ENCODE measurements at places on chromosomes 3 and 15.

- no peak for DNase-seq
Observed at GRCh38 chr15:58235961-58236360, 97.8 kb downstream of the AQP9 start.

- DNase-seq, result no peak
Observed at GRCh38 chr3:177468331-177468730, 271.0 kb upstream of the TBL1XR1 start.

- DNase-seq, result no peak
Observed at GRCh38 chr3:71309342-71309741, 274.2 kb downstream of the FOXP1 start.

GRCh38 chr3:130963878-130964277, 62.7 kb downstream of the ASTE1 start:
- peak; percentile 12 for DNase-seq

DNA sequence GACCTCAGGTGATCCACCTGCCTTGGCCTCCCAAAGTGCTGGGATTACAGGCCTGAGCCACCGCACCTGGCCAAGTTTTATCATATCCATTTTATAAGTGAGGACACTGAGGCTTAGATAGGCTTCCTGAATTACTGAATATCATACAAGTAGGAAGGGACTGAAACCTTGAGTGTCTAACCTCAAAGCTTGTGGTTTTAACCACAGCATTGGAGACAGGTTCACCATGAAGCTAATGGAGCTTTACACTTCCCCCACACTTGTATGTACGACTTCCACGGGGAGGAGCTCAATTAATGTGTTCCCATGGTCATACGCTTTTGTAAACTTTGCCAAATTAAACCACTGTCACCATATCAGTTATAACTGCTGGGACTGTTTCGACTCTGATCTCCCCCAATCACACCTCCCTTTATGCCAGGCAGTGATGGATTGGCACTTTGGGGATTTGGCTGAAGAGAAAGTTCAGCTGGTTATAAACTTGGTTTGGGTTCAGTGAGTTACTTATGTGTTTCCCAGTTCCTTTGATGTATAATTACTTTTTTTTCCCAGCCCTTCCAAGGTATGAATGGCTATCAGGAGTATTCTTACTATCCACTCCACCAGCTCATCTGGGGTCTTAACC, 38.4 kb upstream of the MEIS2 start:
- DNase-seq, result no peak

GRCh38 chr3:187719628-187720336, 17.4 kb upstream of the RTP2 start:
- peak; percentile 37 for DNase-seq

- no peak for DNase-seq
Observed at GRCh38 chr3:119676020-119676419, 1.2 kb downstream of the COX17 start.

GRCh38 chr3:154356009-154356408, 31.7 kb upstream of the DHX36 start:
- no peak for DNase-seq

DNA sequence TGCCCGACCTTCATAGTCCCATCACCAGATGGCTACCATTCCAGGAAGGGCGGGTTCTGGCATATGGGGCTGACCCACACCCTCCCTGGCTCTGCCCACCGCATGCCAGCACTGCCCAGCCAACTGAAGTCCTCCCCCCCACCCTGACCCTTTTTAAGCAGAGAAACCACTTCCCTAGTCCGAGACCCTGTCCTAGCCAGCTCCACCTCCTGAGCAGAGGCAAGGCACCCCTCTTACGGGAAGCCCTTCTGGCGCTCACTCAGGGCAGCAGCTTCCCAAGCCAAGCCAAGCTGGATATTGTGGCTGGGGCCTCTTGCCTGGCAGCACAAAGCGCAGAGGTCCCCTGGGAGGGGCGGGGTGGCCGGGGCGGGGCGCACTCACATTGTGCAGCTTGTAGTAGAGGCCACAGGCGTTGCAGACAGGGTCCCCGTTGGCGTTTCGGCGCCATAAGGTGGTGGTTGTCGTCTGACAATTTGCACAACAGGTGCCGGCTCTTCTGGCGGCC, 11.5 kb downstream of the GATA2 start:
- DNase-seq, result no peak

DNA sequence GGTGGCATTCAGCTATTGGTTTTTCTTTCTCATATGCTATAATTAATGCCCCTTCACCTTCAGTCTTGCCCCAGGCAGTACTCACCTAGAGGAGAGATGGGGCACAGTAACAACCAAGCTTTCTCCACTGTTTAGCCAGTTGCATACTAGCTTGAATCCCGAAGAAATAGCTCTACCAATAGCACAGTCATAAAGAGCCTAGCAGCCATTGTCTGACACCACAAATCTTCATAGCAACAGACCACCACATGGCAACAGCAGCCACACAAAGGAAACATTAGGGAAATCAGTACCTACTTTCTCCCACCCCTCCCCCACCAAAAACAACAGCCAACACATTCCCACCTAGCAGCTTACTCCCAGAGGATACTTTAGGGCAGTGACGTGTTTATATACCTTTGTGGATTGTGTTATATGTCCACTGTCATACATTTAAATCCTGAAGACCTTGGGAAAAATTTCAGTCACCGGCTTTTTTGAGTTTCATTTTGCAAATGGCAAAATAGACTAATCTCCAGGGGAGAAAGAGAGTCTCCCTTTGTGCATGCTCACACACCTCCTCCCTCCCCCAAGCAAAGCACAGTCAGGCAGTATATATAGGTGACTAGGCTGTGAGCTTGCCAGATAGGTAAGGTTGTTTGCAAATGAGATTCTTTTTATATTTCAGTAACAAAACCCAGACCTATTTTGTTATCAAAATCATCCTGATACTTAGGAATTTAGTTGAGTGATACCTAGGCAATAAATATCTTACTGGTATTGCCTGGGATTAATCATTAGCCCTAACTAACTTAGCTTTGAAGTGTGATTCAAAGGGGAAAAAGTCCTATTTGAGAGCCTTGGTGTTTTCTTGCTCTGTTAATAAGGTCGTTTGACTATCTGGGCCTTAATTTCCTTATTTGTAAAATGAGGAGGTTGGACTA, 140.6 kb downstream of the RBPMS2 start:
- DNase-seq, result peak; percentile 75

GRCh38 chr3:185340751-185341150, 22.2 kb upstream of the MAP3K13 start:
- DNase-seq, result no peak

GRCh38 chr3:94036909-94037507, 8.6 kb upstream of the STX19 start:
- peak; percentile 32 for DNase-seq

- no peak for DNase-seq
Observed at GRCh38 chr15:70267879-70268278, 170.2 kb upstream of the TLE3 start.

GRCh38 chr15:77657634-77658238, 25.0 kb upstream of the LINGO1 start:
- no peak for DNase-seq

- no peak for DNase-seq
Observed at GRCh38 chr3:173796890-173797289, 399.3 kb downstream of the NLGN1 start.

All from iPS-NIHi11 (cell line).